Fibroblast of lung (primary cell): ENCODE measurements at places on chromosomes 5 and 9. TPM values are rescaled to one million over a fixed set of nuclear protein-coding genes. Genes with fewer than 3 reads are reported as not detected.

Gene FREM1
- total RNA-seq: under 0.01 TPM in 2 replicates

Gene SLC45A2
- total RNA-seq: under 0.01 TPM in 2 replicates

Gene PCDHA7
- total RNA-seq: 0.26 and 2.1 TPM in 2 replicates

Gene SLIT3
- total RNA-seq: 4.6 and 8.0 TPM in 2 replicates

Gene ECM2
- 6.8 and 10.0 TPM in 2 replicates for total RNA-seq

Gene GRIN1
- total RNA-seq: under 0.01 TPM in 1 of 2 replicates, not detected in the other

Gene DIAPH1
- 17.2 and 21.1 TPM in 2 replicates for total RNA-seq

Gene CDH9
- total RNA-seq: not detected in 2 replicates

Gene ZNF618
- 5.4 and 8.6 TPM in 2 replicates for total RNA-seq

Gene SERF1A
- total RNA-seq: 2.8 and 4.4 TPM in 2 replicates

Gene HACD4
- 12.3 and 24.9 TPM in 2 replicates for total RNA-seq

Gene GAS1
- 7.4 and 15.2 TPM in 2 replicates for total RNA-seq

Gene GLIPR2
- total RNA-seq: 40.0 and 47.8 TPM in 2 replicates

Gene NUTM2G
- not detected in 2 replicates for total RNA-seq

Gene PCDHA4
- 0.51 and 1.2 TPM in 2 replicates for total RNA-seq

Gene AHRR
- 6.2 and 26.4 TPM in 2 replicates for total RNA-seq

Gene PCDHGB3
- total RNA-seq: 3.1 and 5.8 TPM in 2 replicates

Gene FOXD1
- 0.77 and 1.5 TPM in 2 replicates for total RNA-seq

Gene BARHL1
- not detected in 2 replicates for total RNA-seq

Gene NR6A1
- total RNA-seq: 0.26 and 0.50 TPM in 2 replicates

Gene SPARC
- total RNA-seq: 408 and 448 TPM in 2 replicates

Gene DEPDC1B
- total RNA-seq: 2.1 and 2.5 TPM in 2 replicates

Gene CATSPER3
- total RNA-seq: under 0.01 and 0.17 TPM in 2 replicates

Gene SHISAL2B
- total RNA-seq: not detected in 2 replicates

Gene CARTPT
- total RNA-seq: not detected in 2 replicates

Gene IFNE
- total RNA-seq: 3.9 and 6.6 TPM in 2 replicates

Gene ANKRD55
- under 0.01 TPM in 1 of 2 replicates, not detected in the other for total RNA-seq

Gene PTGS1
- total RNA-seq: 8.0 and 13.4 TPM in 2 replicates

Gene FLT4
- total RNA-seq: 0.17 and 0.26 TPM in 2 replicates

Gene NR5A1
- total RNA-seq: not detected in 2 replicates

Gene RLN2
- total RNA-seq: not detected in 2 replicates

Gene ADAMTS19
- total RNA-seq: 0.33 TPM in 1 of 2 replicates, not detected in the other

Gene LECT2
- total RNA-seq: not detected in 2 replicates

Gene KIF12
- total RNA-seq: not detected in 2 replicates

Gene SPATA31D4
- total RNA-seq: not detected in 2 replicates

Gene AK8
- total RNA-seq: 0.17 and 0.26 TPM in 2 replicates

Gene TMEM252
- not detected in 2 replicates for total RNA-seq

Gene MYOT
- total RNA-seq: not detected in 2 replicates

Gene LCN10
- total RNA-seq: not detected in 2 replicates

Gene PCDHB9
- 0.26 and 0.99 TPM in 2 replicates for total RNA-seq

Gene PCDHGB5
- 17.5 and 21.5 TPM in 2 replicates for total RNA-seq

Gene TRAF2
- 8.0 and 8.4 TPM in 2 replicates for total RNA-seq

Gene PCDHGC4
- 1.5 and 3.0 TPM in 2 replicates for total RNA-seq
